Ascending aorta (tissue), 2 donors: ENCODE measurements at places on chromosomes 7 and 10.

- DNase-seq: no peak
These were observed 117.5 kb upstream of the AGK start for GRCh38 chr7:141433698-141434097.

- peak; percentile 64 for DNase-seq
These were observed 96.8 kb downstream of the GLCCI1 start for GRCh38 chr7:8065356-8065813.

GRCh38 chr7:108911016-108911415 lies 341.3 kb downstream of the DNAJB9 start:
- DNase-seq: no peak

GRCh38 chr7:104772405-104773345 lies 241.3 kb upstream of the KMT2E start:
- no peak for DNase-seq

DNA sequence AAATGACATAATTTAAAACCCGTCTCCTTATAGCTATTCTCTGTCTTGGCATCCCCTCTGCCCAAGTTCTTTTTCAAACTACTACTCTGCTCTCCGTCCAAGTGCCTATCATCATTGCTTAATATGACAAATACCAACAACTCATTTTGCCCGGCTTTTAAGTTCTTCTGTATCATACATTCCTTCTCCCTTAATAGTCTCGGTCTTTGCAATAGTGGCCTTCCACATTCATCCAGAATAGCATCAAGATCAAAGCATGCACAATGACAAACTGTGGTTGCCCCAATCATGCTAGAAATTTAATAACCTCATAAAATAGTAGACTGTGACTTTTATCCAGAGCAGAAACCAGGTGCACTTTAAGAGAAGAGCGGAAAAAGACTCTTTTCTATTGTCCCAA lies 198.9 kb downstream of the ETV1 start:
- no peak for DNase-seq

DNA sequence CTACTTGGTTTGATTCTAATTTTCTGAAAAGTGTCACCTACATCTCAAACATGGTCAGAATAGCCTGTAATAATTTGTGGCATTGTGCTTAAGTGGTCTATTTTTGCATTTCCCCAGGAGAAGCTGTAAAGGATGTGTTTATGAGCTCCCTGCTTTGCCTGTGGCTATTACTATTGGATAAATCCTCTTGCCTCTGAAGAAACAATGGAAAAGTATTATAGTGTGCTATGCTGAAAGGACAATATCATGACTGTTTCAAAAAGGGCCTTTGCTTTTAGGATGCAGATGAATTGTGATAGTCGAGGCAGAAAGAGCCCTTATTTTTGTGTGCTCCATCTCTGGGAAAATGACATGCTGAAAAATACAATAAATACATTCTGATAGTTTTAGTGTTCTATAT lies 94.1 kb upstream of the ARMC3 start:
- no peak for DNase-seq

DNA sequence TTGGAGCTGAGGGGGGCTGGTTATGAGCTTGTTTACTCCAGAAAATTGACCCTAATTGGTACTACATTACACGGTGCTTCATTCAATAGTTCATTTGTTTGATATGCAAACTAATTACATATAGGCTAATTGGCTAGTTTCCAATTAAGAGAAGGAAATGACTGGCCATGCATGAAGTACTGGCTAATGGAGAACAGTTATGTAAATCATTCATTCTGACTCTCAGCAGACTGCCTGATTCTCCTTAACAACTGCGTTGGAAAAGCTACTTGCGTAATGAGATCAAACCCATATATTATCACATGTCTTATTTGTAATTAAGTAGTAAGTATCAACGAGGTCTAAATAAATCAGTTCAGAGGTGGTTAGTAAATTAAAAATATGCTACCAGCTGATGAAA lies 81.8 kb upstream of the CTTNBP2 start:
- no peak for DNase-seq

GRCh38 chr7:154913638-154914307 lies 89.2 kb downstream of the PAXIP1 start:
- peak; percentile 91 for DNase-seq

- no peak for DNase-seq
These were observed 2.5 kb upstream of the TMEM178B start for GRCh38 chr7:141071260-141071854.

DNA sequence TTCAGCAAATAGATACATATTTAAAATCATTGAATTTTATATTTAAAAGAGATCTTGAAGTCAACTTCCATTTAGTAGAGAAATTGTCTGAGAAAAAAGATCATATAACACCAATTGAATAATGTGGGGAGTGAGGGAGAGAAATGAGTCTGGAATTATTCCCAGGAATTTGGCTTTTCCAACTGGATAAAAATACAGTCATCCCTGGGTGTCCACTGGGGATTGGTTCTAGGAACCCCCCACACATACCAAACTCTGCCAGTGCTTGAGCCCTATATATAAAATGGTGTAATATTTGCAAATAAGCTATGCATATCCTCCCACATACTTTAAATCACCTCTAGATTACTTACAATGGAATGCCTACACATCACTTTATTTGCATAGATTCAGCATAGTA lies 162.8 kb upstream of the SEMA3C start:
- DNase-seq: no peak

- no peak for DNase-seq
These were observed 103.3 kb upstream of the CHST15 start for GRCh38 chr10:124196659-124197058.

GRCh38 chr7:95440394-95441038 lies 5.7 kb upstream of the PON2 start:
- no peak for DNase-seq

DNA sequence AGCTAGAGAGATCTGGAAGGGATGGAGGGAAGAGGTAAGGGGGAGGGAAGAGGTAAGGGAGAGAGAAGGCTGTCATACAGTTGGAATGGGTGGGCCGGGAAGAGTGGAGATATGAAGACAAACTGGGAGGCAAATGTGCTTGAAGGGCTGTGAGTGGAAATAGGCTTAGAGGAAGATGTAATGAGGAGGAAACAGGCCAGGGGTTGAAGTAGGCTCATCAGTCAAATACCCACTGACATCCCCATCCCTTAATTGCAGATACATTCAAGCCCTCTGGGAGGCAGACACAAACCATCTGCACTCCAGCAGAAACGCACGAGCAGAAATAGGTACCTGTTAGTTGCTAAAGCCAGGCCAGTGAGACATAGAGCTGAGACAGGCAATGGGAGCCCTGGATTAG lies 2.1 kb downstream of the SYNPO2L start:
- no peak for DNase-seq

GRCh38 chr7:106545275-106545674 lies 115.7 kb downstream of the CCDC71L start:
- no peak for DNase-seq

DNA sequence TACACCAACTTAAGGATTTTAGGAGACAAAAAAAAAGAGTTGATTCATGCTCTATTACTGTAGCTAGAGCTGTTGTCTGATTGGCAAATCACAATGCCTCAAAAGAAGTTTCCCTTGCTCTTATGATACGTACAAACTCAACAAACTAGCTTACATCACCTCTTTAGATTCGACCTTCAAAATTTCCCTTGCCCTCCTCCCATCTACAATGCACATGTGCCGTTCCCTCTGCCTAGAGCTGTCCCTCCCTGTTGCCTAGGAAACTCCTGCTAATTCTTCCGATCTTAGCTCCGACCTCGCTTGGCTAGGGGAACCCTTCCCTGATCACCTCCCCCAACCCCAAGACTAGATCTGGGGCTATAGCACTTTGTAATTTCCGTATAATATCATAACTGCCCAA lies 55.4 kb downstream of the MAP3K8 start:
- DNase-seq: no peak

GRCh38 chr7:52537051-52537450 lies 498.4 kb upstream of the POM121L12 start:
- no peak for DNase-seq

- no peak for DNase-seq
These were observed 31.7 kb upstream of the LBX1 start for GRCh38 chr10:101260764-101261481.

DNA sequence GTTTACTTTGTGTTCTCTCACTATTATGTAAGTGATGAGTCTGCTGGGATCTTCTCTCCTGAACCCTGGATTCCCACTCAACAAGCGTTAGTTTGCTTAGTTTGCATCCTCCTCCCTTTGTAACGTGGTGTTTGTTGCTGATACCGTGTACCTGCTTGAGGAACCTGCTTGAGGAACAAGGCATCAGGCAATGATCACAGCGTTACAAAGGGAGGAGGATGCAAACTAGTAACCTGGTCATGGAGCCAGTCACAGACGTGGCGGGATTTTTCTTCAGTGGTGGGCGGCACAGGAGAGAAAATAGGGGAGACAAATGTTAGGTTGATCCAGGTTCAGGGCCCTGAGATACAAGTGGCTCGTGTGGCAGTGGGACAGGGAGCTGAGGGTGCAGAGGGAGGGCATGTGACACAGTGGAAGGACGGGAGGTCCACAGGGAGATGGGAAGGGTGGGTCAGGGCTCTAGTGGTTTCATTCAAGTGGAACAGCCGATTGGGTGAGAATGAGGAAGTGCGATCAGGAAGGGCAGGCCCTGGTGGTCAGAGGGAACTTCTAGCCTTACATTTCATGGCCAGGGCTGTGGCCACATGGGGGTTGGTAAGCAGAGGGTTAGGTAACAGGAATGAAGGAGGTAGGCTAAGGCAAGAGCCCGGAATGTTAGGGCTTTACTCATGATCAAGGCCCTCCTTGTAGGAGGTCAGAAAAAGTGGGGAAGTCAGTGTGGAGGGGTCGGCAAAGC lies 38.0 kb downstream of the SNX10 start:
- DNase-seq: no peak

GRCh38 chr7:13577566-13578145 lies 411.8 kb downstream of the ETV1 start:
- no peak for DNase-seq

DNA sequence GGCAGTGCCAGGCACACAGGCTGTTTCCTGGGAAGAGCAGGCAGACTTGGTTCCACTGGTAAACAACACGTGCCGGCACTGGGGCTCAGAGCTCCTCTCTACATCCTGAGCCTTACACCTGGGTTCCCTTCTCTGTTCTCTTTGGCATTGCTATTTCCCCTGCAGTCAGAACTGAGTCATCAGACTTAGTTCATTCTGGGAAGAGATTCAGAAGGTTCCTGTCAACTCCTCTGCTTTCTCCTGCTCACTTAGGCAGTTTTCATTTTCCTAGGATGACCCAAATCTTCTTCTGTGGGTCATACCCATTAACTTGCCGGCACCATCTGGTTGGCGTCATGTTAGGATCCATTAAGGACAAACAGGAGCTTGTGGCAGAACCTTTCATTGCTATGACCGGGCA lies 33.4 kb upstream of the LRRC18 start:
- DNase-seq: no peak

GRCh38 chr10:20887706-20888555 lies 9.2 kb downstream of the NEBL start:
- DNase-seq: no peak

DNA sequence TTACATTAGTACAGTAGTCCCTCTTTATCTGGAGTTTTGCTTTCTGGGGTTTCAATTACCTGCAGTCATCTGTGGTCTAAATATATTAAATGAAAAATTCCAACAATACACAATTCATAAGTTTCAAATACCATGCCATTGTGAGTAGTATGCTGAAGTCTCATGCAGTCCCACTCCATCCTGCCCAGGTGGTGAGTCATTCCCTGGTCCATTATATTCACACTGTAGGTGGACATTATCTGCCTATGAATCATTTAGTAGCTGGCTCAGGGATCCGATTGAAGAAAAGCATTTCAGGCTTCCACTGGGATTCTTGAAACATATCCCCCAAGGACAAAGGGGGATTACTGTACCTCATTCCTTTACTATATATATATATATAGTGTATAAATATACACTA lies 298.2 kb upstream of the GALNT17 start:
- DNase-seq: no peak

DNA sequence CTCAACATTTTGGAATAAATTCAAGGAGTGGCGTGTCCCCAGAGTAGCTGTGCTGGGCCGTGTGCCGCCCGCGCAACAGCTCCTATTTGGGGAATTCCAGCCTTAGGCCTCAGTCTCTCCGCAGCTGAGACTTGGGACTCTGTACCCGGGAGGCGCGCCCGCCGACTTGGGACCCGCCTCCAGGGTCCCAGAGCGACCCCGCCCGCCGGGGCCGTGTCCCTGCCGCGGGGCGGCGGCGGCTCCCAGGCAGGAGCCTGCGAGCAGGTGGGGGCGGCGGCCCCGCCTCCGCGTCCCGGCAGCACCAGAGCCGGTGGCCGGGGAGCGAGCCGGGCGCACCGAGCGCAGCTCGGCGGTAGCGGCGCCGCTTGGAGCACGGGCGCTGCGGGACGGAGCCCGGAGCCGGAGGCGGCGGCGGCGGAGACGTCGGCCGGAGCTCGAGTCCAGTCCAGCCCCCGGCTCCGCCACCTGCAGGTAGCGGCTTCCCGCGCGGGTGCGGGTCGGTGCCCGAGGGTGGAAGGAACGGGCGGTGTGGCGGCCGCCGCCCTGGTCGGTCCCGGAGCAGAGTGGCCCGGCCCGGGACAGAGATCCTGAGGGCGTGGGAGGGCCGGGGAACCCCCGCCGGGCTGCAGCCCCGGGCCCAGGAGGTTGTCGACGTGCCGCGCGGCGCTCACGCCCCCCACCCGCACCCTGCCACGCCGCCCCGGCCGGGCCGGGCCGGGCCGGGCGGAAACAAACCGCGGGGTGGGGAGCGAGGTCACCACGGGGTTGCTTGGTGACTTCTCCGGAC lies at the start of gene WIPF3:
Gene WIPF3 (plus strand): TSS at position 301 of the 787 bp plus-strand sequence. CDS start 28,217 bp downstream, outside the sequence.
- DNase-seq: no peak

- no peak for DNase-seq
These were observed 229.9 kb downstream of the SEMA3E start for GRCh38 chr7:83419013-83419412.

- DNase-seq: no peak
These were observed 39.4 kb downstream of the BTBD16 start for GRCh38 chr10:122310311-122311050.

DNA sequence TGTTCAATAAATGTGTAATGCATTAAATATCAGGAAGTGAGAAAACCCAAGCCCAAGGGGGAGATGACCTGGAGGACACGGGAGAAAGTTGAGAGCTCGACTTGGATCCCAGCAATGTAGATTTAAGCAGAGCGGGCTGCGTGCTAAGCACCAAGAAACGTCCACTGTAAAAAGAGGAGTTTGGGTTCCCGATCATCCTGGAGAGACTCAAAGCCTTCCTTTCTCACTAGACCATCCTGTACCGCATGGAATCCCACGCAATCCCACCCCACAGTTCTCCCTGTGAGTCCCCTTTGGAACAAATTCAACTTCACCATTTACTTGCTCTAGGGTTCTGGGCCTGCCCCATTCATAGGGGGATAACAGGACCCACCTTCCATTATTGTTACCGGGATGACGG lies 2.4 kb downstream of the TRPV6 start:
- DNase-seq: no peak

- DNase-seq: no peak
These were observed 24.2 kb downstream of the AFAP1L2 start for GRCh38 chr10:114380060-114380459.

DNA sequence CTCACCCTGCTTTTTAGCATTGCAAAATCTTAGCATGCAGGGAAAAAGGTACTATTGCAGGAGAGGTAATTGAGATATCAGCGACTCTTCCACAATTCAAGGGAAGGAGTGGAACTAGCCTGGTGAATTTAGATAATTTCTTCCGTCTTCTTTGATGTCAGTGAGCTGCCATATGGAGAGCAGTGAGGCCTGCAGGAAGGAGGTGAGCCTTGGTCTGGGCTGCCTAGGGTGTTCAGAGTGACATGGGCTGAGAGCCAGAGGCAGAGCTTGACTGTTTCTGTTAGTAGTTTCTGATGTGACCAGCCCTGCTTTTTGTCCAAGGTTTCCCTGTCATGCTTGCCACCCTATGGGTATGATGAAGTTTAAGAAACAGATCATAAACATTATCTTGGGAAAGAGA lies 28.6 kb downstream of the KAT6B start:
- no peak for DNase-seq

GRCh38 chr10:47176903-47177868 lies 122.8 kb upstream of the GDF10 start:
- no peak for DNase-seq
